MV-4-11 (cell line): ENCODE measurements at places on chromosomes 11 and 22.

DNA sequence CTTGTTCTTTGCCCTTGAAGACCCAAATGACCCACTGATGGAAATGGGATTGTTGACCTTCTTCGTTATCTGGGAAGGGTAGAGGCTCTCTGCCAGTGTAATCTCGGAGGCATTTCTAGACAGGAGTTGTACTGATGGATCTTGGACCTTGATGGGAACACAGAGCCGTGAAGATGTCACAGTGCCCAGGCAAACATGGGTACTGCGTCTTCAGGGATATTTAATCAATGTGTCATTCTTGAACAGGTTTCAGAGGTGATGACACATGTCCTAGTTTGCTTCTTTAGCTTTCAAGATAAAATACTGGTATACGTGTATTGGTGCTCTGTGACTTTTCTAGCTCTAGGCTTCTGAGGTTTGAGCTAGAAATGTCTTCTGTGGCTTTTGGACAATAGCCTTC is 6.2 kb downstream of the LDLRAD3 start:
- no peak for DNase-seq

DNA sequence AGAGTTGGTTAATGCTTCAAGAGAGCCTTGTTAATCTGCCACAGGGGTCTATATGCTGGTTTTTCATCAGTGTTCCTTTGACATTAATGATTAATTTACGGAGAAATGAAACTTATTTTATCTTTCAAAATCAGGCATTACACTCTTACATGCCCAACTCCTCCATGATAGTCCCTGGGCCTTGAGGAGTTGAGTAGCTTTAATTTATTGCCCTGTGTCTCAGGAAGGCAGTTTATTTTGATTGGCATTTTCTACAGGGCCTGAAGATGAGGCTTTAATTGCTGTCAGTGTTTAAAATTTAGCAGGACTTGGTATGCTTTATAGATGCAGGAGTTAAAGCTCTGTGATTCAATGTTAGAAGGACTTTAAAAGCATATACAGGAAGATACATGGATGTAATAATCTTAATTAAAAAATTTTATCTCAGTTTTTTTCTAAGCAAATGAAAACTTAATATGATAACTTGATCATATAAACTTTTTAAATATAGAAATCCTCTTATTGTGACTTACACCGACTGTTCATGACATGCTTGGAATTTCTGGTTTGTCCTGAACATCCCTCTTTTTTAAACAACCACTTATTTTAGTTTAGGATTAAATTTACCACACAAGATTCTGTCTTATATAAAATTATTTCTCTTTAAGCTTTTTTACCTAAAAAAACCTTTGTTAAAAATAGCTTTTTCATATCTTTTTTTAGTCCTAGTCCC is 12.2 kb downstream of the GLYAT start:
- peak; percentile 3 for DNase-seq

GRCh38 chr11:65539744-65540289 is 14.9 kb downstream of the SCYL1 start:
- no peak for DNase-seq

DNA sequence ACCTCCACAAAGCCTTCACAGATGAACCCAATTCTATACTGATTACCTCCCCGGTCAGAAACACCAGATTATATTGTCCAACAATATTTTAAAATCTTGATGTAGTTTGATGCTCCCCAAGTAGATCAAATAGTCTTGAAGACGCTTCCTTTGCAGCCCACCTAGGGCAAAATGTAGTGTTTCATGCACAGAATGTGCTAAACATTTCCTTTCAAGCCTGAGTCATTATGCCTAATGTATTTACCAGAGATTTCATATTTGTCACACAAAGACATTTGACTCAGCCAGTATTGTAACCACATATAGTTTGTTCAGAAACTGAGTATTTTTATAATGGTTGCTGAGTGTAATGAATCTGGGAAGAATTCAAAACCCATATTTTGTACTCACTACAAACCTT is 1396.8 kb downstream of the LRRC4C start:
- no peak for DNase-seq

GRCh38 chr11:62726915-62727164 is 417 bp downstream of the HNRNPUL2 start:
- no peak for DNase-seq

DNA sequence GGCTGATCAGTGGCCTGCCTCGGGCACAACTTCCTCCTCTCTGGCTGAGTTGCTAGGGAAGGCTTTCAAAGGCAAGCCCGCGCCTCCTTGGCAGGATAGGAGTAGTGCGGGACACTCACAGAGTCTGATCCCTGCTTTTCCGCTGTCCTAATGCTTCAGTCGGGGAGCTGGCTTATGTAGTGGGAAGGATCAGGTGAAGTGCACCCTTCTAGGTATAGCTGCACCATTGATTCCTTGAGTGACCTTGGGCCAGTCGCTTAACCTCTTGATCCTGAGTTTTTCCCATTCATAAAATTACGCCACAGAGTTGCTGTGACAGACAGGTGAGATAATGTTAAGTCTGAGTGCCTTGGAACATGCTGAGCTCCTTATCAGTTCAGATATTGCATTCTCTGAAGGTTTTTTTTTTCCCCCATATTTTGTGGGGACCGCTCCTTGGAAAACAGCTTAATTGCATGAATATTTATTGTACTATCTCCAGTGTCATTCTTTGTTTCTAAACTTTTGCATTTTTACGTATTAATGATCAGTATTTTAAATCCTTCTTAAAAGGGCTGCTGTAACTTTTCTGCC is 961 bp downstream of the IPO7 start:
- no peak for DNase-seq

DNA sequence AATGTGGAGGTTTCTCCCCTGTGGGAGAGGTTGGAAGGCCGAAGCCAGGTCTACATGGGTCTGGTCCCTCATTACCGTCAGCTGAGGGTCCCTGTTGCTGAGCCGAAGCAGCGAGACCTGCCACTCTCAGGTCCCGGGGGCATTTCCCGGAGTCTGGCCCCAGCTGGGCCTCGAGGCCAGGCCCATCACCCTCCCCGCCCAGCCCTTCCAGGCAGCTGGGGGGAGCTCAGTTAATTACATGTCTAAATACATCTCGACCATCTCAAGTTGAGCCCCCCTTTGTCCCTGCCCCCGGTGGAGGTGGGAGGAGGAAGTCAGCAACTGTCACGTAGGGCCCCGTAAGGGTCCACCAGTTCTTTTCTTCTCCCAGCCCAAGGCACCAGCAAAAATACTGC is 3.6 kb downstream of the CDKN1C start:
- DNase-seq, result no peak

DNA sequence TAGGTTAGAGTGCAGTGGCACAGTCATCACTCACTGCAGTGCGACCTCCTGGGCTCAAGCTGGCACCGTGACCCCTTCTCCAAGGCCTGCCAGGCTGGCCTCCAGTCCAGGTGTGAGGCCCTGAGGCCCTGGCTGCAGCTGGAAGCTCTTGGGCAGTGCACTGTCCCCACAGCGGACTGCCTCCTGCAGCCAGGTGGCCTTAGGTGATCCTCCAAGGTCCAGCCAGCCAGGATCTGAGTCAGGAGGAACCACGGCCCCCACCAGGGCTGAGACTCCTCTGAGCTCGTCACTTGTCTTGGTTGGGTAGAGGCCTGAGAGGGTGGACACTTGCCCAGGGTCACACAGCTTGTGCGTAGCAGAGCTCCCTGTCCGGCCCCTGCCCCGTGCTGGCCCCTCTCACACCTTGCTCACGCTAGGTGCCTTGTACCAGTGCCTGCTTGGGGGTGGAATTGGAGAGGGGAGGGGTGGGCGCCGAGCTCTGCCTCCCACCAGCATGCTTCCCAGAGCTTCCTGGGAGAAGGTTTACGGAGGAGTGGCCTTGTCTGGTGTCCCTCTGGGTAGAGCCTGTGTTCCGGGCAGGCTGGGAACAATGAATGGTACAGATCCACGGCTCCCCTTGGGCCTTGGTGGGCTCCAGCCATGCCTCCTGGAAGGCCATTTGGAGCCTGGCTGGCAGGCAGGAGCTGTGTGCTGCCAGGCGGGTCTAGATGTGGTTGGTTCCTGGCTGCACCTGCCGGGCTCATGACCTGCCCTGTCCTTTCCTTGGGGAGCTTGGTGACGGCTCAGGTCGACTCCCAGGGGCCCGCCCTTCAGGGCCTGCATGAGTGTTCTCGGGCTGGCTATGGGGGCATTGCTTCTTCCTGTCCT is 20.6 kb downstream of the KCNQ1 start:
- no peak for DNase-seq

DNA sequence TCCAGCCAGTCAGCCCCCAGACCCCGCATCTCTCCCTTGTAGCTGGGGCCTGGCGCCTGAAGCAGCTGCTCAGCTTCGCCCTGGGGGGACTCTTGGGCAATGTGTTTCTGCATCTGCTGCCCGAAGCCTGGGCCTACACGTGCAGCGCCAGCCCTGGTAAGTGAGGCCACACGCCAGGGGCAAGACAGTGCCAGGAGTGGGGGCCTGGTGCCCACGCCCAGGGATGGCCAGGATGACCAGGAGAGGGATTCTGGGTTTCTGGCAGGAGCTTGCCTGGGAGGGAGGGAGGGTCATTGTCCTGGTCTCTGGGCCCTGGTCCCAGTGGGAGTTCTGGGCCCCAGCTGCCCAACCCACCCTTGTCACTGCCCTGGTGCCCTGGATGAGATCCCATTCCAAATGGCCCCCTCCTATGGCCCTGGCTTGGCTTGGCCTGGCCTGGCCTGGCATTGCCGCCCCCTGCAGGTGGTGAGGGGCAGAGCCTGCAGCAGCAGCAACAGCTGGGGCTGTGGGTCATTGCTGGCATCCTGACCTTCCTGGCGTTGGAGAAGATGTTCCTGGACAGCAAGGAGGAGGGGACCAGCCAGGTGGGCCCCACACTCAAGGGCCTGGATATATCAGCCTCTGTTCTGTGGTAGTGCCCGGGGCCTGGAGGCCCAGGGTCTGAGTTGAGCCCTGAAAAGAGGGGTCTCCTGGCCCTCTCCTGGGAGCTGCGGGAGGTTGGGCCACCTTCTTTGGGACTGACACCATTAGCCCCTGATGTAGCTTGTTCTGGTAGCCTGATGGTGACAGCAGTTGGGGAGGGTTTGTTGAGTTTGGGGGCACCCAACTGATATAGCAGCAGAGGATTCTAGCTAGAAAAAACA is 3.7 kb downstream of the SLC39A13 start:
- DNase-seq, result peak; percentile 46

DNA sequence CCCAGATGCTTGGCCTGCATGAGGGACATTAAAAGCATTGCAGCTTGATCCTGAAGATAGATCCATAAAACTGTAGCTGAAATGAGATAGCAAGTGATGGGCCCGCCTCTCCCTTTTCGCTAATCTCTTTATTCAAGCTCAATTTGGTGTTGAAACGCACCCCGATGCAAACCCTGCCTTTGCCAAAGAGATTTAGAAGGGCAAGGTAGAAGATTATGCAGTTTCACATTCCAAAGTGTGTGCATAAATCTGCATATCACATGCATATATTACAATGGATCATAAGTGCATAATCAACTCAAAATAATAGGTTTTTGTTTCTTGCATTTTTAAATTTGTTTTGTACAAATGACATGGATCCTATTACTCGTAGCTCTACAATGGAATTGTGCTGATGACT is 80.1 kb upstream of the SHANK2 start:
- no peak for DNase-seq

DNA sequence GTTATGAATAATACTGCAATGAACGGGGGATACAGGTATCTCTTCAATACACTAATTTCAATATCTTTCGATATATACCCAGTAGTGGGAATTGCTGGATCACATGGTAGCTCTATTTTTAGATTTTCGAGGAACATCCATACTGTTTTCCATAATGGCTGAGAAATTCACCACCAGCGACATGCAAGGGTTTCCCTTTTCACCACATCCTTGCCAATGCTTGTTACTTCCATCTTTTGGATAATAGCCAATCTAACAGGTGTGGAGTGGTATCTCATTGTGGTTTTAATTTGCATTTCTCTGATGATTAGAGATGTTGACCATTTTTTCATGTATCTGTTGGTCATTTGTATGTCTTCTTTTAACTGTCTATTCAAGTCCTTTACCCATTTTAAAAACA is 5.9 kb downstream of the IL10RA start:
- DNase-seq, result no peak

DNA sequence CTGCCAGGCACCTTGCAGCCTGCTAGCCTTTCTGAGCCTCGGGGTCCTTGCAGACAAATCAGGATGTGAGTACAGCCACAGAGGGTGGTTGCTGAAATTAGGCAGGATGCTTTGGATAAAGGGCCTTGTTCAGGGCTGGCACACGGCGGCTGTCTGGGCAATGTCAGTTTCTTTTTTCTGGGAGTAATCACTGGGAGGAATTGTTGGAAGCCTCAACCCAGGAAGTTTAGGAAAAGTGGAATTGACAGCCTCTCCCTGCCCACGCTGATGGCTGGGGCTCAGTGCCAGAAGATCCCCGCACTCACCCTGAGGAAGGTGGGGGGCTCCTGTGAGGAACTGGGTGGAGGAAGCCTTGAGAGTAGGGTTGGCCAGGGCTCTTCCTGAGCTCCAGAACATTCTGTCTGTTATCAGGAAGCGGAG is 37.4 kb downstream of the CD82 start:
- no peak for DNase-seq
